Umbilical cord (tissue), 2 donors: ENCODE measurements at places on chromosomes 16 and 17.

DNA sequence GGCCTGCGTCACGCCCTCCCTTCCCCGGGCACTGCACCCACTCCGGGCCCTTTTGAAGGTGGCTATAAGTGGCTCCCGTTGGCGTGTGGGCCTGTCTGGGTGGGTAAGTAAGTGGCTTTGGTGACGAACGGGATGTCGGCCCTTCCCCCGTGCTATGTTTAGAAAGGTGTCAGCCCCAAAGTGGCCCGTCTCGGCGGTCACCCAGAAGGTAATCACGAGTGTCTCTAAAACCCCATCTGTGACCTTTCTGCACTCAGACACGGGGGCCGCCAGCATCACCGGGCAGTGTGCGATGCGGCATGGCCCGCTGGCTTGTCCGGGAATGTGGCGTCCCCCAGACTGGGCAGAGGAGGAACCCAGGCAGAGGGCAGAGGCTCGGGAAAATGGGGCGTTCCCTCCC lies 88.2 kb downstream of the IRX5 start:
- no peak for DNase-seq

DNA sequence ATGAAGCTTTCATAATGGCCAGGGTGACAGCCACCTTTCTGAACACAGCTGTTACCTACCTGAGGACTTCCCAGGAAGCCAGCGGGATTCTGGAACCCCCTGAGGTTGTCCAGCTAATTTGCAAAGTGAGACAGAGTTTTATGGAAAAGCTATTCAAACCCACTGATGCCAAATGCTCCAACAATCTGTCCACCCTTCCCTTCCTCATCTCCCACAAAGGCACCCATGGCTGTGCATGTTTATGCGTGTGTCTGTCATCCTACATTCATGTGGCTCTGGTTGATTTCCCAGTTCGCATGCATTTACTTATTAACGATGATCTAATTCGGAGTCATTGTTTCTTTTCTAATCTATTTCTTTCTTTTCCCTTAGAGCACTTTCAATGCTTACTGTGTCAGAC lies 217.1 kb downstream of the SLC39A11 start:
- no peak for DNase-seq

DNA sequence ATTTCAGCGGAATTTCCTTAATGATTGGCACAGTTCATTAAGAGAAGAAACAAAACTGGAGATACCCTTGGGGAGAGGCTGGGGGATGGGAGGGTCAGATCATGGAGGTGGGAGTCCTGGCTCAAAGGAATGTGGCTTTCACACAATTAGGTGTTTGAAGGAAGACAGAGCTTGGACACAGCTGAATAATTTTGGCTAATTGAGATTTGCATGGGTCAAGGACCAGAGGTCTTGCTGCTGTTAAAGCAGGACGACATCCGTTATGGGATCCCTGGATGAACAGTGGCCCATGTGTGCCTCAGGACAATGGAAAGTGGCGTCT lies 160.3 kb downstream of the HS3ST3B1 start:
- DNase-seq: no peak

DNA sequence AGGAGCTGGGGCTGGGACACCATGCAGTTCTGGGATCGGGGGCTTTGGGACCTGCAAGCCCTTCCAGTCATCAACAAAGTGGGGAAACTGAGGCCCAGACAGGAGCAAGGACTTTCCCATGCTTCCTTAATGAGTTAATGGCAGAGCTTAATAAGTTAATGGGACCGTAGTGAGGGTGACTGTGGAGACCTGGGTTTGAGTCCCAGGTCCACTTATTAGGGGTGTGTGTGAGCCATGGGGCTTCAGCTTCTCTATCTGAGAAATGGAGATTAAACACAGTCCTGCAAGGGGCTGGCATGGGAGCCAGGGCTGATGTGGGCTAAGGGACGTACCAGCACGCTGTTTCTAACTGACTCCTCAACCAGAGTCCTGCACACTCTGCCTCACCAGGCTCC lies 41.7 kb upstream of the NKD1 start:
- DNase-seq: no peak

DNA sequence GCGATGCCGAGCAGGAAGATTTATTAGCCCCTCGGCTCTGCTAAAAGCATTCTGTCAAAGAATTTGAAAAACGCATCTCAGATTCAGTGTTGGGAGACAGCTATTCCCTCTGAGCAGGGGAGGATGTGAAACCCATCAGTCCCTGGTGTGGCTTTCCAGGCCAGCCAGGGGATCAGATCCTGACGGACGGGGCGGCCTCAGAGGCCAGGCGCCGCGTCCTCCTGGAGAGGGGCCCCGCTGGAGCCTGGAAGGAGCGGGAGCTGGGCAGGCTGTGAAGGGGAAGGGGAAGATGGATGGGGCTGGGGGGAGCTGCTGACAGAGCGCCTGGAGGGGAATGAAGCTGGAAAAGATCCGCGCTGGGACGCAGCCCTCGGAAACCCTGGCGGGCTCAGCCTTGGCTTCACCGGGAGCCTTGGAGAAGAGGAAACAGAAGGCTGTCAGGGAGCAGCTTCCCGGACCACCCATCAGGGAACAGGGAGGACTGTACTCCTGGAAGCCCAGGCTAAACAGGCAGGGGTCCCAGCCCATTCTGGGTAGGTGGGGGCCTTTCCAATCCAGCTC lies 358.0 kb downstream of the C16orf95 start:
- DNase-seq: peak; percentile 63

GRCh38 chr16:2237102-2237482 lies 848 bp downstream of the DNASE1L2 start:
- no peak for DNase-seq

DNA sequence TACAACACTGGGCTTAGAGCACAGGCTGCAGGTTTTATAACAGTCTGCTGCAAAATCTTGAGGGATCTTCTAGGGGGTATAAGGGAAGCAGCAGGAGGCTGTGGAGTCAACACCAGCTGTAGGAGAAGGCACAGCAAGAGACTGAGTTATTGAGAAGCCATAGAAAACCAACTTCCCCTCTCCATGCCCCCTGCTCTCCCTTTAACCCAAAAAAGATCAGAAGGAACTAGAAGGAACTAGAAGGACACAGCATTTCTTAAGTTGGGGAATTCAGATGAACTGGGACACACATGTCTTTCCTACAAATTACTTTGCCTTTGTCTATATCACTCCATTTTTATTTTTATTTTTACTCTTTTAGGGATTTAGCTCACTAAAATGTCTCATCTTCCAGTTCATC lies 6.2 kb upstream of the CCL18 start:
- peak; percentile 6 for DNase-seq

DNA sequence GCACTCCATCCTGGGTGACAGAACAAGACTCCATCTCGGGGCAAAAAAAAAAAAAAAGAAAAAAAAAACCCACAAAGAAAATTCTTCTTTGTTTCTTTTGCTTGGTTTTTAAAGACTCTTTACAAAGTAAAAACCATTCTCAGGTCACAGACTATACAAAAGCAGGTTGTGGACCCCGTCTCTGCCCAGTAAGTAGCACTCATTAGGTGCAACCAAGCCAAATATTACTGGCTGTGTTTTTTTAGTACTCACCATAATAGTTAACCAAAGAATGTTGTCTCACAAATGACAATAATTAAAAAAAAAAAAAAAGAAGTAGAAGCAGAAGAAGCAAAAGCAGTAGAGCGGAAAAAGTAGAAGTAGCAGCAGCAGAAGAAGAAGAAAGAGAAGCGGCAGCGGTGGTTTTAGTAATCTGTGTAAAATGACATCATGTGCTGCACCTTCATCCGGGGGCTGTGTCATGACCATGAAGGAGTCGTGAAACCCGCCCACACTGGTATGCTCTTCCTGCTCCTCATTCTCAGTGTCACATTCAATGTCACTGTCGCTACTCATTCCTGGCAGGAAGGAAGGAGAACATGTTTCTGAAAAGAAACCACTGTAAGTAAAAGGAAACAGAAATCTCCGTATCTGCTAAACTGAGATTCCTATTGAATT lies 105.4 kb downstream of the TRIM37 start:
- DNase-seq: peak; percentile 40

GRCh38 chr16:57838161-57838560 lies 35.9 kb upstream of the KIFC3 start:
- DNase-seq: no peak

GRCh38 chr17:39926588-39927100 lies 757 bp downstream of the ORMDL3 start:
- DNase-seq: peak; percentile 66

GRCh38 chr16:86598607-86599565 lies 20.5 kb downstream of the FOXL1 start:
- no peak for DNase-seq

DNA sequence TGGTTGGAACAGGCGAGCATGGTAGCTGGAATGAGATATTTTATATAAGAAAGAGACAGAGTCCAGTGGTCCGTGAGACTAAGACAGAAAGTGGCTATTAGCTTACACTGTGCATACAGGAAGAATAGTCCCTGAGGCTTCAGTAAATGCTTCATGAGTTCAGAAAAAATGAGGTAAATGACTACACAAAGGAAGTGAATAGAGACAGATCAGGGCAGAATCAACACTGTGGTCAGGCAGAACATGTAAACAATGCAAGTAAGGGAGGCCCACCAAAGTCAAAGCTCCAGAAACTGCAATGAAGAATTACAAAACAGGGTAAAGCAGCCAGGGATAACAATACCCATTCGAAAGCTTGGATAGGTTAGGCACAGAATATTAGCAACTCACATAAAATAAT lies 4.8 kb downstream of the ABCA10 start:
- no peak for DNase-seq

DNA sequence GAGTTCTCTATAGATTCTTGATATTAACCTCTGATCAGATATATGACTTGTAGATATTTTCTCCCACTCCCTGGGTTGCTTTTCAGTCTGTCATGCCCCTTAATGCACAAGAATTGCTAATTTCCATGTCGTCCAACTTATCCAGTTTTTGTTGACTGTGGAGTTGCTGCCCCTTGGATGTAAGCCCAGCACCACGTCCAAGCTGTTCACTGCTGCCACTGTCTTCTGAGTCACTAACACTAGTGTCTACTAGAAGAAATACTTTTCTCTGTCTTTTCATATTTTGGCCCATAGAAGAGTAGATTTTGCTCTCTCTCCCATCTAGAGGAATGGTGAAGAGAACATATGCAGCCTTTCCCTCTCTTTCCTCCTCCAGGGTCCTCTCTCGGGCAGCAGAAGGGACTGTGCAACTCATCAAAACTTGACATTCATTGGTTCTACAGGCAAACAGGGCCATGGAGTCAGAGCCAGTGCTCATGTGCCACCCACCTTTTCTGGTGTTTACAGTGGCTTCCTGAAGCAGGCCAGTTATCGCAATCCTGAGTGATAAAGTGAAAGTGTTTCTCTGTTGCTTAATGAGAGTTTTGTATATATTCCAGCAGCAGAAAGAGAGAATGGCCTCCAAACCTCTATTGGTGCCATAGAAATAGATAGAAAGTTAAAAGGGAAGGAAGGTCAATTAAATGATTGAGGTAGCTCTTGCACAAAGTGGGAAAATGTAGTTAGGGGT lies 22.6 kb upstream of the PMP22 start:
- DNase-seq: no peak

DNA sequence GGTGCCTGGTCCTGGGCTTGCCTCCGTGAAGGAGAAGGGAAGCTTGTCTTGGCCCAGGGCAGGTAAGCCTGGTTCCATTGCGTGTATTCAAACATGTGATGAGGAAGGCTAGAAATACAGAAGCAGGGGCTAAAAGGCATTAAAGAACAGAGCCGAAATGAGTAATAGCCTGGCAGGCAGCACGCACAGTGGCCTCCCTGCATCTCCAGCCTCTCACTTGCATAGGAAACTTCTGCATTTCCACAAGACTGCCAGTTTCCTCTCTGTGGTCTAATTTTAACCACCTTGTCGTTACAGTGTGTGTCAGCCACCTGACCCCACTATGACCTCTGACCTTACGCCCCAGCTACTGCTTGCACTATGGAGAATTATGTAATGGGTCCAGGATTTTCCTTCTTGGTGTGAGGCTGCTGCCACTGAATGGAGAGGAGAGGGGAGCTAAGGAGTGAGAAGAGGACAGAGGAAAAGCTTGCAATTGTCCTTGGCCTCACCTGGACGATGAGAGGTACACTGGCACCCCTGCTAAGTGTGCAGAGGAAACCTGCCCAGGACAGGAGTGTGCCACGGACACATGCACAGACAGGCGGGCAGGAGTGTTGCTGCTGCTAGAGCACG lies 32.8 kb downstream of the HIC1 start:
- peak; percentile 65 for DNase-seq

DNA sequence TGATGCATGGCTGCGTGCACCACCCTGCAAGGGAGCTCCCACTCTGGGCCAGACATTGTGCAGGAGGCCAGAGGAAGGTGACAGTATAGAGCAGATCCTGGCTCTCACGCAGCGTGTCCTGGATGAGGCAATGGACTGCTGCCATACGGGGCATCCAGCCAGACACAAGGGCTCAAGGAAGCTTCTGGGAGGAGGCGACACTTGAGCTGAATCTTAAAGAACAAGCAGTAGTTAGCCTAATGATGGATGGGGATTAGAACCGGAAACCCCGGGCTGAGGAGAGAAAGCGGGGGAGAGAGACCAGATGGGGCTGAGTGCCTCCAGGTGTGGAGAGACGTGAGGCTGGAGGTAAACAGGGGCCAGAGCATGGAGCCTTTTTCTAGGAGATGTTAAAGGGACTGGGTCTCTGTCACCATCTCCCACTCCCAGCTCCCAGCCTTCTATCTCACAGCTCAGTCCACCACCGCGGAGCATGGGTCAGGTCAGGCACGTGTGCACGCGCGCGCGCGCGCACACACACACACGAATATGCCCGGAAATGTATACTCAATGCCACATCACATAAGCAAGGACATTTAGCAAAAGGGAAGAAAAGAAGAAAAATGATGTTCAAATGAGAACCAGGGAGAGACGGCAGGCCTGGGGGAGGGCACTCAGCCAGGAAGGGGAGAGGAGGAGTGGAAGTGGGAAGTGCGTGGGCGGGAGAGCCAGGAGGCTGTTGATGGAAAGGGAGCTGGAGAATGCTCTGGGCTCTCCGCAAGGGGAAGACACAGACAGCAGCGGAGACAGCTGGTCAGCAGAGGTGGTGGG lies 46.3 kb downstream of the CCDC42 start:
- DNase-seq: peak; percentile 92

GRCh38 chr16:55082591-55082976 lies 151.9 kb downstream of the IRX5 start:
- DNase-seq: peak; percentile 57

DNA sequence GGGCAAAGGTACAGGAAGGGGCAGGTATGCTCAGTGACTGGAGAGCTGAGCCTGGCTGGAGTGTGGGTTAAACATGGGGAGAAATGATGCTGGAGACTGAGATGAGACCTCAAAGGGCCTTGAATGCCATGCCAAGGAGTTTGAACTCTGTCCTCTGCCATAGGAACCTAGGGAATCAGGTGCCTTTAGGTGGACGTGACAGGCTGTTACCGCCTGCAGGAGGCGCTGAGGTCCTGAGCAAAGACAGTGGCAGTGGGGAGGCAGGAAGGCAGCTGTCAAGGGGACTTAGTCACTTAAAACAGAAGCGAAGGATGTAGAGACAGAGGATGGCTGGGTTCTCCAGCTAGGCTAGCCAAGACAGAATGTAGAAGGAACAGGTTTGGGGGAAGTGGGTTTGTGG lies 9.1 kb downstream of the PSMB3 start:
- no peak for DNase-seq

GRCh38 chr16:30342751-30343490 lies 12.2 kb downstream of the CD2BP2 start:
- no peak for DNase-seq

GRCh38 chr16:11994143-11995119 lies 17.9 kb downstream of the SNX29 start:
- DNase-seq: peak; percentile 18
